Stimulated activated CD4-positive, alpha-beta T cell treated with anti-CD3 and anti-CD28 coated beads, Interleukin-1b, Interleukin-23, amount 100 ng/mL, for 1 hour (primary cell): ENCODE measurements at places on chromosomes 12 and 14.

GRCh38 chr12:115872919-115873357 lies 404.6 kb downstream of the MED13L start:
- DNase-seq, result no peak

DNA sequence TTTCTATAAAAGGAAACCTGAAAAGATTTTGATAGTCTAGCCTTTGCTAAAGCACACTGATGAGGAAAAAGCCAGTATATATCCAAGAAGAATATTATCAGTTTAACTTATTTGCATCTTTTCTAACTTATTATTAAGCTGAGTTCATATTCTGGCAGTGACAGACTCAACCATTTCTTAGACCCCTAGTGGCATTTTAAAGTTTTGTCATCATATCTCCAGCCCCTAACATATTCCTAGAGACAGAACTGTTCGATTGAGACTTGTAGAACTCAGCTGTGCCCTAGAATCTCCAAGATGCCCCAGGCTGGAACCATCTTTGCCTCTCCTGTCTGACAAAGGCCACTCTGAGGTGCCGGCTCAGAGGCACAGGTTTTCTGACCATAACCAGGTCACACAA lies 365.6 kb downstream of the NELL2 start:
- DNase-seq, result no peak

- no peak for DNase-seq
Observed at GRCh38 chr12:124851342-124851741, 12.3 kb downstream of the SCARB1 start.

DNA sequence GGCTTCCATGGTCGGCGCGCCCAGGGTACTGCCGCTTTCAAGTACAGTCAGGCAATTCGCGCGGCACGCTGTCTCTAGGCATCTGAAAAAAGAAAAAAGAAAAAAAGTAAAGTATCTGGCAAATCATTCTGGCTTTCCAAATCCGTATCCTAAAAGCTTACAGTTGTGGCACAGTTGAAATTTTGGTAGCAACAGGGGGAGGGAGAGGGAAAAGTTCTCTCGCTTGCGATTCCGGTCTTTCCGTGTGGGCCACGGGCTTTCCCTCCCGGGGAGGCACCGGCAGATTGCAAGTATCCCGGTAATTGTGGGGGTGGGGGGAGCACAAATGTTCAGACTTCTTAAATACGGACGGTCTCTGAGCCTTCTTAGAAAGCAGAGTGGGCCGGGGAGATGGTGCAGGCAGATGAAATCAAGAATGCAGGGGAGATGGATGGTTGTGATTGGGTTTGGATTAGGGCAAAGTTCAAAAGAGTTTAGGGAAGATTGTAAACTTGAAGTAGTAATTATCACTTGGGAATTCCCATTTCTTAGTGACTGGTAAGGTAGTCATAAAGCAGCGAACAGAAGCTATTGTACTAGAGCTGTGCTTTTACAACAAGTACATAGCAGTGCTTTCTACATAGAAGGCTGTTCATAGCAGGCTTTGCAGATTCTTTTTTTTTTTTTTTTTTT lies 1.2 kb downstream of the SOCS2 start:
- DNase-seq, result no peak

DNA sequence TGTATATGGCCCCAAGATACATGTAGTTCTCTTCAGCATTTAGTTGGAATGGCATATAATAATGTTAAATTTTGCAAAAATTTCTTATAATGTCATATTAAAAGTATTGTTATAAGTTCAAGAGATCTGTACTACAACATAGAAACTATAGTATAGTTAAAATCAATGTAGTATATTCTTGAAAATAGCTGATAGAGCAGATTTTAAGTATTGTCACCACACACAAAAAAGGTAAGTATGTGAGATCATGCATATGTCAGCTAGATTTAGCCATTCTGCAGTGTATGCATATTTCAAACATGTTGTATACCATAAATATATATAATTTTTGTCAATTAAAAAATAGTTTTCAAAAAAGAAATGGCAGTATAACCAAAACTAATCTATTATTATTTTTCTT lies 86.5 kb downstream of the PLBD1 start:
- no peak for DNase-seq
